ENCODE measurements at places on chromosomes 7 and 10.

DNA sequence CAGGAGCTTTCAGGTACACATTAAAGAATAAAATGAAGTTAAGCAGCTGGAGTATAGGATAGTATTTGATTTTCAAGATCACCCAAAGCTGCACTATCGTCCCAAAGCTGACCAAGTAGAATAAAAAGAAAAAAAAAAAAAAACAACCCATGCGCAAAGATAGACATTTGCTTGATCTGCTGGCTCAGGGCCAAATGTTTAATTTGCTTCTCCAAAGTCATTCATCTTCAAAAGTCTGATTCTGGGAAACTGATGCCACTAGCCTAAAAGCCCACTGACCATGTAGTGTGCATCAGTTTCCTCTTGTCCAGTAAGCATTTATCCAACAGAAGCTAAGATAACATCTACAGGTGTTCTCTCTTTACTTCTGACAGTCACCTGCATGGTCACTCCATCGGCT, 14.5 kb downstream of the MEST start:
- no peak for DNase-seq

- peak; percentile 21 for DNase-seq
Observed at GRCh38 chr10:69957886-69958555, 94.6 kb upstream of the MACROH2A2 start.

DNA sequence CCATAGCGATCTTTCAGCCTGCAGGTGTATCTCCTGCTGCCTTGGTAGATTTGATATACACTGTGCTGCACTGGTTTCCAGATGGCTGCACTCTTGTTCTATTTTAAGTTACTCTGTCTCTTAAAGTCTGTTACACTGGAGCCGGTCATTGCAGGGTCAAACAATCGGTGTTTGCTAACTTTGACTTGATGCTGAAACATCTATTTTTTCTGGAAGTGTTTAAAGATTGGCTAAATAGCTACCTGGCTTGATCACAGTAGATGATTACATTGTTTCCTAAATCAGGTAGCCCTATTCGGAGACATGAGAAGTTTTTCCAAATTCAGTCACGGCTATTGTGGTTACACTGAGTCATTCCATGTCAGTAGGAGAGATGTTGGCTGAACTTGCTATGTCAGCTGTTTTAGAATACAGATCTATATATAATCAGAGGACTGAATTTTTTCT, 574.8 kb downstream of the ETV1 start:
- DNase-seq: no peak

DNA sequence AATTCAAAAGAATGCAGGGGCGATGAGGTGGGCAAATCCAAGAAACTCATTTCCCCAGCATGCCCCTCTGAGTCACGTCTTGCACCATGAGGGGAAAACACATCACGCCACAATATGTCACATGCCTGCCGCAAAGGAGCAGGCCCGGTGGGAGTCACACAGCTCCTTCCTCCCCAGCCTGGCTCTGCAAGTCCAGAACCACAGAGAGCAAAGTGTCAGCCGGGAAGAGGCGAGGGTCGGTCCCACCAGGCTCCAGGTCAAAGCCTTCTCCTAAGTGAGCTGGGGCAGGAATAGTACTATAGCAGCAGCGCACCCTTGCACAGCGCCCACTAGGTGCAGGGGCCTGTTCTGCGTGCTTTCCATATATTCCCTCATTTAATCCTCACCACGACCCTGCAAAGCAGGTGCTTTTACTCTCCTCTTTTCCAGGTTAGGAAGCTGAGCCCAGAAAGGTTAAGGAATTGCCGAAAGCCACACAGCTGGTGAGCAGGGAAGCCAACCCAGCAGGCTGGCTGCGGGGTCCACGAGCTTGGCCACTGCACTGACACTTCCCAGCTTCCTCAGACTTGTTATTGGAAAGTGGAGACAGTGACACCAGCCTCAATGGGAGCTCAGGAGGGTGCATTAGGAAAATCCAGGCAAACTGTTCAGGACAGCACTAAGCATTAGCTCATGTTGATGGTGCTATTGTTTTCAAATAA, 94.0 kb upstream of the ZMIZ1 start:
- DNase-seq: peak; percentile 74

- no peak for DNase-seq
Observed at GRCh38 chr7:73567846-73568685, 10.3 kb downstream of the TBL2 start.

DNA sequence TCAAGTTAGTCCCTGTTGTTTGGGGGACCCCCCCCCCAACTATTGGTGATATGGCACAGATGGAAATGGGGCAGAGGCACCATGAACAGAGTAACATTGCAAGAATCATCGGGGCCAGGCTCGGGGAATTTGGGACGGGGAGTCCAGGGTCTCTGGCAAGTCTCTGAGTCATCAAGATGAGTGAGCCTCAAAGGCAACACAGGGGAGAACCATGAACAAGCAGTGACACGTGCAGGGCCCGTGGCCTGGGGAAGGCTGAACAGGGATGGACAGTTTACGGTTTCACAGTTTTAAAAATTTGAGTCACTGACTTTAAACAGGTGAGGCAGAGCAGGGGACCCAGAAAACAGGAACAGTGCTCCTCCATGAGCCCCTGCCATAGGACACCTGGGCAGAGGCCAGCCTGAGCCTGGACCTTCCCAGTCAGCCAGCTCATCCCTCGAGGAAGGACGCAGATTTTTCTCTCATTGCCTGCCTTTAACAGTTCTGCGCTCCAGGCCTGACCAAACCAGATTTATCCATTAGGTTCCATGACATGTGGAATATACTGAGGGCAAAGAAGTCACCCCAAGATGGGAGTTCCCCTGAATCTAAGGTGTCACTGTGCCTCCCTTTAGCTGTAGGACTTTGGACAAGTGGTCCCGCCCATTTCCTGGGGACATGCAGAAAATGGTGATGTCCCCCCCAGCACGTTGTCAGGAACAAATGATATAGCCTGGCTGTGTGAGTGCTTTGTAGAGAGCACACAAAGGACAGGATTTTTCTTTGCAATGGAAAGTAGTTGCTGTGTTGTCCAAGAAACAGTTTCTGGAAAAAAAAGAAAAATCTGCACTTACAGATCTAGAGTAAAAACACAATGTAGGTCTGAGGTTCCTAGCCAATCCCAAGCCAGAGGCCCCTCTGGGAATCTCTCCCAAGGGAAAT, 23.8 kb downstream of the CHST15 start:
- no peak for DNase-seq

Measured in HL-60 (cell line).